Thyroid gland (tissue), 4 donors: ENCODE measurements at places on chromosomes 3 and 15.

GRCh38 chr3:196159952-196160804, 51.0 kb downstream of the ZDHHC19 start:
- DNase-seq = peak; percentile 82

DNA sequence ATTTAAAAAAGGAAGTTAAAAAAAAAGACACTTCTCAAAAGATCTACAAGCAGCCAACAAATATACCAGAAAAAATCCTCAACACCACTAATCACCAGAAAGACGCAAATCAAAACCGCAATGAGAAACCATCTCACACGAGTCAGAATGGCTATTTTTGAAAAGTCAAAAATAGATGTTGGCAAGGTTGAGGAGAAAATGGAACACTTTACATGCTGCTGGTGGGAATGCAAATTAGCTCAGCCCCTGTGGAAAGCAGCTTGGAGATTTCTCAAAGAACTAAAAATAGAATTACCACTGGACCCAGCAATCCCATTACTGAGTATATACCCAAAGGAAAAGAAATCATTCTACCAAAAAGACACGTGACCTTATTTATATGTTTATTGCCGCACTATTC, 574.7 kb upstream of the ADAMTS9 start:
- DNase-seq = no peak

DNA sequence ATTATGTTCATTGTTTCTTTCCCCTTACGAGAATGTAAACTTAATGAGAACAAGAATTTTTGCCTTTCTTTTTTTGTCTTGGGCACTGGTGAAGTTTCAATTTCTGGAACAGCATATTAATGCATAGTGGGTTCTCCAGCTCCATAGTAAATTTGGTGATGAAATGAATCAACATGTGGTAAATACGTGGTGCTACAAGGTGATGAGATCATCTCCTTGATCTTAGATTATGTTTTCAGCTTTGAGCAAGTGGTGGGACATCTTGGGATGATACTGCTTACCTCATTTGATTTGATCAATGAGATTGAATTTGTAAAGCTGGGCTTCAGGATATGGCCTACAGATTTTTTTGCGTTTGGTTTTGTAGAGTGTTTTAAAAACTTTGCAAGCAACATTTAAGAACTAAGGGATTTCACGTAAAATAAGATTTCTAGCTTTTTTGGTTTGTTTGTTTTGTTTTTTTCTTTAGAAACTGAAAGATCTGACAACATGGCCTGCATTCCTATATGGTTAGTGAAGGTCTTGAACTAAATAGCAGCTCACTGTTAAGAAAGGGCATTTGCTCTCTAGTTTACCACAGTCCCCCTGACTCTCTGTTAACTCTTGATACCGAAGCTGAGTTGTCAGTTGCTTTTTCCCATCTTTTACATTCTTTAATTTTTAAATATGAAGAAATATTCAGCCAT, 45.6 kb downstream of the FNDC3B start:
- no peak for DNase-seq

DNA sequence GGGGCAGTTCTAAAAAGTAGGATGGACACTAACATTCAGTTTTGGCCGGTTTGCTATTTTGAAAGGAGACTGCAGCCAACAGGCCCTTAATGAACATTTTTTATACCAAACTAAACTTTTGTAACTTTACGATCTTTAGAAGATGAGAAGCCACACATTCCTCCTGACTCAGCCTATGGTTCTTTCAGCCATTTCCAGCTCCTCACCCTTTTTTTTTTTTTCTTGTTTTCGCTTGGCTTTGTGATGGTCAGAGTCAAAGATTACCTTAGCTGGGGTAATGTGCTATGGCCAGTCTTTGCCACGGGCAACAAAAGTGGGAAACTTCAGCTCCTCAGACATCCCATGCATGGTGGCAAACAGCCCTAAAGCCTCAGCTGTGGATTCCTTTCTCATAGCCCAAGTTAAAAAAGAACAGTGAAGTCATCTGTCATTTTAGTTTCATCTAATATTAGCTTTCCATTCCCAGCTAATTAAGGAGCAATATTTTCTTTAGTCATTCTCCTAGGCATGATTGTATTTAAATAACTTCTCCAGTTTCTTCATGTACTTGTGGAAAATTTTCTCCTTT, 368.7 kb downstream of the MFSD1 start:
- DNase-seq = no peak

DNA sequence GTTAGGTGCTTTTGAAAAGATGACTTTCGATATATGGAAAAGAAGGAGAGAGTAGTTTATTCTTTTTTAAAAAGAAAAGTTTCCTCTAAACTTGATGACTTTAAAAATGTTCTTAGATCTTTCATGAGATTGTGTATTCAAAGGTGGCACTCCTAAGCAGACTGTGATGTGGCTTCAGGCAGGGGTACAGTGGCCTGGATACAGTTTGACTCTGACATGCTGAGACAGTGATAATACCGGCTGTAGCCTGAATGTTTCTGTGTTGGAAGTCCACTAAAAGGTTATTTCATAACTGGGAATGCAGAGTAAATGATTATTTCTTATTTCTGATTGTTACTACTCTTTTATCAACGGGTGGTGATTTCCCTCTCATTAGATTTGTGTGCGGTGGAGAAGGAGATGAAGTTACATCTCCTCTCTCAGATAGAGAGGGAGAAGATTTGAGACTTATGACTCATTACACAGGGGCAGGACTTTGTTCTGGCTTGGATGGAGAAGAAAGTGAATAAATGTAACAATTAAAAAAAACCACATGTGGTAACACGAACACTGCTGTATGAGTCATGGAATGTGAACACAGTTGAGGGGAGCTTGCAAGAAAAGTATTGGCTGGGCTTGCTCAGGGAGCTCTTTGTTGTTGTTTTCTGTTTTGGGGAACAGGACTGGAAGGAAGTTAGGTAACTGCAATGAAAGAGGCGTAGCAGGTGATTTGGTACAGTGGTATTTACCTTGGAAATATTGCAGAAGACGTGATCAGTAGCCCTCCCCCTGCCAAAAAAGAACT, 21.6 kb downstream of the SPTSSB start:
- no peak for DNase-seq

GRCh38 chr3:55735976-55736375, 248.9 kb upstream of the WNT5A start:
- no peak for DNase-seq

GRCh38 chr3:181330257-181330656, 340.7 kb upstream of the DNAJC19 start:
- no peak for DNase-seq

DNA sequence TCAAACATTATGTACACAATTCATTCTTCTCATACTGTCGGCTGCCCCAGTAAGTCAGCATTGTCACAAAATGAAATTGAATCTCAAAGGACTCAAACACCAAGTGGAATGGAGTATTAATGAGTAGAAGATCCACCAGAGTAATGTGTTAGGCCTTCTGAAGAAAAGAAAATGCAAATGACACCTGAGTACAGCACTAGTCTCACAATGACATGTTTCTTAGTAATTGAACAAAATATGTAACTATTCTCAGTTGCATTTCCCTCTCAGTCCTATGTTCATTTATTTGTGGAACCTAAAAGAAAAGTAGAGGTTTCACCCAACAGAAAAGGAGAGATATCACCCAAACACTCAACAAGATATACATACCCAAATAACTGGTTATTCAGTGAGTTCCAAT, 283.9 kb upstream of the THBS1 start:
- DNase-seq = no peak

DNA sequence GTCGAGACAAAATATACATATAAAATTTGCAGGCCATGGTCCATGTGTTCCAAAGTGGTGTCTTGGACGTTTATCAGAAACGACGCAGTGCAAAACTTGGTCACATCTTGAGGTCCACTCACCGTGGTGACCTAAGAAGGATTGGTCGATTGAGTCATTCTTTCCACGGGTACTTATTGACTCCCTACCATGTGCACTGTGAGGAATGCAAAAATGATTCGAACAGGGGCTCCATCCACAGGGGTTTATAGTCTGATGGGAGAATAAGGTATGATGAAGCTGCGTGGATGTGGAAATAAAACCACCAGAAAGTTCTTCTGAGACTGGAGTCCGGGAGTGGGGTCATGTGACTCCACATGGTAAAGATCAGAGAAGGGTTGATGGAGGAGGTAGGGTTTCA, 185.2 kb downstream of the ITPR1 start:
- DNase-seq = no peak

DNA sequence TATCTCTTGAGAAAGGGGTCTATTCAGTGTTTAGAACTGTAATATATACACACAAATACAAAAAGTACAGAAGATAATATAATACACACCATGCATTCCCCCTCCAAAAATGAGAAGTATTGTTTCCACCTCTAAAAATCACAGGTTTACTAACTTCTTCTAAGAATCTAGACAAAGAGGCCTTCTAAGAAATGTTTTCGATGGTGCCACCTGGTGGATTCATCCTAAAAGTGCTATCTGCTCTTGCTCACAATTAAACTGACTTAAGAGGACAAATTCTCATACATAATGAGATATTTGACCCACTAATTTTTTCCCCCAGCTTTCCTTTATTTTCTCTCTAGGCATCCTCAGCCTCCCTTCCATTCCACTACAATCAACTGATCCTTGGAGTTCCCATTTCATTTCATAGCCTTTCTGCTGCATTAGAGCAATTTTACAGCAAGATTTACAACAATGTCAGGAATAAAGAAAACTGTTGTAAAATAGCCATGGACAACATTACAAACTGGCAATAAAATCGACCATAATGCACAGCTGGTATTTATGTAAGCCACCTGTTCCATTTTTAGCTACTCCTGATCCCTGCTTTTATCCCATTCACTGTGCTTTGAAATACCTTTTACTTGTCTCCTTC, 124.6 kb downstream of the ARRDC4 start:
- DNase-seq = peak; percentile 62

- DNase-seq = no peak
These were observed 14.1 kb downstream of the PATL2 start for GRCh38 chr15:44697014-44697413.

- no peak for DNase-seq
These were observed 188.2 kb downstream of the ZBTB20 start for GRCh38 chr3:114958930-114959329.
